HTR-8/SVneo (cell line): ENCODE measurements at places on chromosomes 13 and 19.

DNA sequence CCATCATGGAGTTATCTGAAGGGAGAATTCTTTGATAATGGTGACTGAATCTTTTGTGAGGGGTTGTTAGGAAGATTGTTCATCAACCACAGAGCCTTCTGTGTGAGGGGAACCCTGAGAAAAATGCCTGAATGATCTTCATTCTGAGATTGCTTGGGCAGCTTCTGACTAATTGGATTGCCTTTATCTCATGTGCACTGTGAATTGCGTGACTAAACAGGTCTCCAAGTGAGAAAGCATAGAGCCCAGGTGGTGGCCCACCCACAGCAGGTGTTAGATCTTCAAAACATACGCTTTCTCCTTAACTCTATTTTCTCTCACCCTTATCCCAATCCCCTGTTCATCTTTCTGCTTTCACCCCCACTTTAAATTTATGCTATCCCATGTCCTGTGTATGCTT, 58.3 kb downstream of the DOCK9 start:
- no peak for DNase-seq

GRCh38 chr13:113110048-113110851, 4.7 kb downstream of the F7 start:
- DNase-seq: no peak

DNA sequence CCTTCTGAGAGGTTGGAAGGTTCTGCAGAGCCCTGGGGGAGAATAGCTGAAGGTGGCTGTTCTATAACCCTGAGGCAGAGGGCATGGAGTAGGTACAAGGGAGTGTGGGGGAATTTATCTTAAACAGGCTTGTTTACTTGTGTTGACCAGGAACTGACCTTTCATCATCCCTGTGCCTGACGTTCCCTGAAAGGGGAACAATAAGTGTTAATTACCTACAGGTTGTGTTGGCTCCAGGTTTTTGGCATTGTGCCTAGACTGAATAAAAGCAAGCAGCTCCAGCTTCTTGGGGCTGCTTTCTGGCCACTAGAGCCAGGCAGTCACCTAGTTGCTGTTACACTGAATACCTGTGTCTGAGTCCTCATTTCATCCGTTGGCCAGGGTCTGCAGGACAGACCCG, 60.0 kb downstream of the ZNF627 start:
- no peak for DNase-seq

DNA sequence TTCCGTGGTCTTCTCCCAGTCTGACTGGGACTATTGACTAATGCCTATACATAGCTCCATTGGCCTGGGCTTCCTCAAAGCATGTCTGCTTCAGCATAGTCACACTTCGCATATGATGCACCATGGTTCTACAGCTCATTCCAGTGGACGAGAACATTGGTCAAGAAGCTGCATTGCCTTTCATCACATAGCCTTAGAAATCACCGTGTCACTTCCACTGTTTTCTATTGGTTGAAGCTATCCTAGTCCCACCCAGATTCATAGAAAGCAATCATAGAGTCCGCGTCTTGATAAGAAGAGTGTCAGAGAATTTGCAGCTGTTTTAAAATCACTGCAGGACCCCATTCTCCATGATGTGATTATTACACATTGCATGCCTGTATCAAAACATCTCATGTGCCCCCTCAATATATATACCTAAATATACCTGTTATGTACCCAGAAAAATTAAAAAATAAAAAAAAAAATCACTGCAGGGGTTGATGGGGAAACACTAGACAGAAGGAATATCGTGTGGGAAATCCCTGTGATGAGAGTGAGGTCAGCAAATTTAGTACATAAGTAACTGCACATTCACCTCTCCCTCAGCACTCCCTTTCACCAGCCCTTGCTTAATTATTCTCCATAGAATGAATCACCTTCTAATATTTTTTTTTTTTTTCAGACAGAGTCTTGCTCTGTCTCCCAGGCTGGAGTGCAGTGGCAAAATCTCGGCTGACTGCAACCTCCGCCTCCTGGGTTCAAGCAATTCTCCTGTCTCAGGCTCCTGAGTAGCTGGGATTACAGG, 2.2 kb upstream of the ARHGAP33 start:
- DNase-seq: no peak
